Breast epithelium (tissue), 4 donors: ENCODE measurements at places on chromosomes 1 and 21. TPM values are rescaled to one million over a fixed set of nuclear protein-coding genes. Genes with fewer than 3 reads are reported as not detected.

- DNase-seq = no peak
Measured at GRCh38 chr1:58551186-58552140, 4.9 kb upstream of the OMA1 start.

DNA sequence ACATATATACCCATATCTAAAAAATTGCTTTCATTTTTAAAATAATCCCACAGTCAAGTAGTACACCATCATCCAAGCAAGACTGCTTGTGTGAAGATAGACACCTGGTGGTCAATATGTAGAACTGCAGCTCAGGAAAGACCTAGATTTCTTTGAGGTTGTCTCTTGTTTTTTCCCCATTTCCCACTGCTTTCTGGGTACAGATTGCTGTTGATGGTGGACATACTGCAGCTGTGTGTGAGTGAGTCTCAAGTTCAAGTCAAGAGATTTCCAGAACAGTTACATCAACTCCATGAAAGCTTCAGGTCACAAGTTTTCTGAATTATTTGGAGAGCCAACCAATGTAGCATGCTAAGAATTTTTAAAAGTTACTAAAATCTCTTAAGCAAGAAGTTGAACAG, 306.4 kb downstream of the DUSP10 start:
- DNase-seq = no peak

DNA sequence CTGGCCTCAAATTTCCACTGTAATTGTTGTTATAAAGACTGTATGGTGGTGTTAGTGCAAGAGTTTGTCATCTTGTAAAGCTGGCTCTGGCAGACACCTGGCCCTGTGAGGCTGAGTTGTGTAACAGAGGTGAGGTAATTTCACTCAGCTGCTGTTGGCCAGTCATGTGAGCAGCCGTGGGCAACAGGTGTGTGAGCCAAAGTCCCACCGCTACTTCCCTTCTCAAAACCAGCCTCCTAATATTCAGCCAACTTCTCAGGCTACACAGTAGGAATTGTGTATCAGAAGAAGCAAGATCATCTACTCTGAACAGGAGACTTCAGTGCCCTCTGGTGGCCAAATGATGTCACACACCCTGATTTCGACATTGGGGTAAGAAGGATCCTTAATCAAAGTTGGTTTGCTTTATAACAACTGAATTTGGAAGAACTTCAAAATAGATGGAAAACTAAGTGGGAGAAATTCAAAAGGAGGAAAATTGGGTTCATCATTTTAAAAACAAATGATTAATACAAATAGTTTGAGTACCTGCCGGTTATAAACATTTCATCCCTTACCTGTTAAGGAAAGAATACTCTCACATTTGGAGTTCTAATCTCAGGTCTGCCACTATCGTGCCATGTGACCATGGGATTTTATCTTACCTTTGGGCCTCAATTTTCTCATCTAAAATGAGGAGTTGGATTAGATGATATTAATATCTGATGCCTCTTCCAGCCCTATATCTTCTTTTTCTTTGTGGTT, 2.6 kb upstream of the CREG1 start:
- DNase-seq = peak; percentile 92

DNA sequence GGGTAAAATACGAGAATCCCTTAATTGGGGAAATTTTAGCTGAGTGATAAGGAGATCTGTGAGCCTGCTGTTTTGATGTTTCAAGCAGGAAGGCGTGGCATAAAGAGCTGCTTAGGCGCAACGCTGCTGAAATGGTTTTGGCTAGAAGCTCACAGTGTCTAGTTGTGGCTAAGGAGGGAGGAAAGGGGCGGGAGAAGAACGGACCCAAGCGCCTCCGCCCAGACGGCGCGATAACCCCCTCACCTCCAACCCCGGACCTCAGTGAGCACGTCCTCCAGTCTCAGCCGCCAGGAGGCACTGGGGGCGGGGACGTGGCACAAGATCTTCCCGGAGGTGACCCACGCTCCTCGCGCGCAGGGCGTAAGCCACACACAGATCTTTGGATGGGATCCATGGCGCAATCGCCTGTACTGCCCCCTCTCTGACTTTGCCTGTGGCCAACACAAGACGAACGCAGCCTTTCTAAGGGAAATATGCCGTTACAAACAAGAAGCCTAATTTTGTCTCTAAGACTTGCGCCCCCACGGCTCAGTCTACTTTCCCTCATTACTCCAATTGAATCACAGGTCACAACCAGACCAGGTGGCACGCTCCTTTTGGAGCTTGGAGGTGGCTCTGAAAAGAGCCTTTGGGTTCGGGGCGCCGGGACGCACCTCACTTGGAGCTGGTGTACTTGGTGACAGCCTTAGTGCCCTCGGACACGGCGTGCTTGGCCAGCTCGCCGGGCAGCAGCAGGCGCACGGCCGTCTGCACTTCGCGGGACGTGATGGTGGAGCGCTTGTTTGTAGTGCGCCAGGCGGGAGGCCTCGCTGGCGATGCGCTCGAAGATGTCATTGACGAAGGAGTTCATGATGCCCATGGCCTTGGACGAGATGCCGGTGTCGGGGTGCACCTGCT, 23.4 kb upstream of the RNF187 start:
- no peak for DNase-seq

Gene SOX13
- 22.9 TPM for total RNA-seq

- peak; percentile 78 for DNase-seq
Measured at GRCh38 chr1:201499795-201500669, 6.9 kb downstream of the CSRP1 start.

Gene SMIM1
- total RNA-seq = 4.7 TPM

GRCh38 chr1:211480941-211481545, 10.9 kb downstream of the RD3 start:
- no peak for DNase-seq

DNA sequence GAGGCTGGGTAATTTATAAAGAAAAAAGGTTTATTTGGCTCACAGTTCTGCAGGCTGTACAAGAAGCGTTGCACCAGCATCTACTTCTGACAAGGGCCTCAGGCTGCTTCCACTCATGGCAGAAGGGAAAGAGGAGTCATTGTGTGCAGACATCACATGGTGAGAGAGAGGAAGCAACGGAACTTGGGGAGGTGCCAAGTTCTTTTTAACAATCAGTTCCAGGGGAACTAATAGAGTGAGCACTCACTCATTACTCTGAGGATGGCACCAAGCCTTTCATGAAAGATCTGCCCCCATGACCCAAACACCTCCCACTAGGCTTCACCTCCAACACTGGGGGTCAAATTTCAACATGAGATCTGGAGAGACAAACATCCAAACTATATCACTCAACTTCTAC, 77.2 kb downstream of the DDAH1 start:
- DNase-seq = no peak

DNA sequence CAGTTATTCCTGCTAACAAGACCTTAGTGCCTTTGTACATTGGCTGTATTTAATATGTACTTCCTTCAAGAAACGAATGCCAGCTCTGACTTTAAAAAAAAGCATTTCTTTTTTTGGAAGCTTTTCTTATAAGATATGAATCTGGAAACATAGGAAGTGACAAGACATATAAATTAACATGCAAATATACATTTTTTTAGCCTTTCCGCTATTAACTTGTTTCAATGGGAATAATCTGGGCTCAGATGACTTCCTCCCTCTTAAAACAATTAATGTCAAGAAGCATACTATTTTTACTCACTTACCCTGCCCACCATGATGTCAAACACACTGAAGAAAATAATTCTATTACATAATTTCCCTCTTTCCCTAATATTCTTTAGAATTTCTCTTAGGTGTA, 1.4 kb downstream of the DENND1B start:
- DNase-seq = no peak

GRCh38 chr1:167104256-167104633, 10.4 kb downstream of the STYXL2 start:
- no peak for DNase-seq

- DNase-seq = no peak
Measured at GRCh38 chr1:180182643-180183311, 28.1 kb downstream of the QSOX1 start.

Gene MRAP
- total RNA-seq = 8.8 TPM

Gene RHD
- total RNA-seq = not detected

- DNase-seq = no peak
Measured at GRCh38 chr1:116794804-116795481, 40.7 kb downstream of the CD2 start.

DNA sequence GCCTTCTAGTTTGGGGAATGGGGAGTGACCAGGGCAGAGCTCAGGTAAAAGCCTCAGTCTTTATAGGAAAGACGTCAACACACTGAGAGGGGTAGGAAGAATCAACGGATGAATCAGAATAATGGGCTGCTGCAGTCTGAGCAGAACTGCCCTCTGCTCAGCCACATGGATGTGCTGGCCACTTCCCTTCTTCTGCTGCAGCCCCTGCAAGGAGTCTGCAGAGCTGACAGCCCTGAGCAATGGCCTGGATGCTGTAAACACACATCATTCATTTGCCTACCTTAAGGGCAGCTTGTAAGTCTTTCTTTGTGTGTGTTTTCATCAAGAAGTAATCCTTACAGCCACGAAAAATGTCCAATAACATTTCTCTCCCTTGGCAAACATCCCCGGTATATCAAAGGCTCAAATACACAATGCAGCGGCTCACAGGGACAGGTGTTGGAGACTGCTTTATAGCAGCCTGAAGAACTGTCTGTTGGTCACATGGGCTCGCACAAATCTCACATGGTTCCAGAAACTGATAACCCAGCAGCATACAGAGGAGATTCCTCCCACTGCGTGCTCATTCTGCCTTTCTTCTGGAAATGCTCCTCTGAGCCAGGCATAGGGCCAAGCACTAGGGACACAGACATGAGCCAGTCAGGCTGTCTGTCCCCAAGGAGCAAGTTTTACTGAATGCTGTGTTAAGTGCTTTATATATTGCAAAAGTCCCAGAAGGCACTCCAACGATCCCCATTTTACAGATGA, 110.1 kb downstream of the HMGB4 start:
- DNase-seq = no peak

GRCh38 chr21:31034378-31034777, 3.9 kb downstream of the KRTAP19-8 start:
- no peak for DNase-seq

DNA sequence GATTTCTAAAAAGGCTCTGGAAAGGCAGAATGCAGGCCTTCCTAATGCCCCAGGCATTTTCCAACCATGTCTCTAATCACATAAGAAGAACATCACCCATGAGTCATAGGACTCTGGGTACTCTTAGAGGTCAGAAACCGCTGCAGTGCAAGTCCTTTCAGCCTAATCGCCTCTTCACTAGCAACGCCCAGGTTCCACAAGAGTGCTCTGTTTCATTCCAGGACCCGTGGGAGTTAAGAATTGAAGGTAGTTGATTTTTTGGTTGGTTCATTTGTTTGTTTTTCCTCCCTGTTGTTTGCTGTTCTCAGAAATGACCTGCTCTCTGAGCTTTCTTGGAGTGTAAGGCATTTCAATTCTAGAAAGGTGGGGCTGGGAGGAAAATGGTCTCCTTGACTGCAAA, 123.2 kb downstream of the NR5A2 start:
- no peak for DNase-seq

GRCh38 chr1:47761974-47762373, 235.2 kb downstream of the TRABD2B start:
- no peak for DNase-seq

Gene ANGPTL3
- not detected for total RNA-seq

DNA sequence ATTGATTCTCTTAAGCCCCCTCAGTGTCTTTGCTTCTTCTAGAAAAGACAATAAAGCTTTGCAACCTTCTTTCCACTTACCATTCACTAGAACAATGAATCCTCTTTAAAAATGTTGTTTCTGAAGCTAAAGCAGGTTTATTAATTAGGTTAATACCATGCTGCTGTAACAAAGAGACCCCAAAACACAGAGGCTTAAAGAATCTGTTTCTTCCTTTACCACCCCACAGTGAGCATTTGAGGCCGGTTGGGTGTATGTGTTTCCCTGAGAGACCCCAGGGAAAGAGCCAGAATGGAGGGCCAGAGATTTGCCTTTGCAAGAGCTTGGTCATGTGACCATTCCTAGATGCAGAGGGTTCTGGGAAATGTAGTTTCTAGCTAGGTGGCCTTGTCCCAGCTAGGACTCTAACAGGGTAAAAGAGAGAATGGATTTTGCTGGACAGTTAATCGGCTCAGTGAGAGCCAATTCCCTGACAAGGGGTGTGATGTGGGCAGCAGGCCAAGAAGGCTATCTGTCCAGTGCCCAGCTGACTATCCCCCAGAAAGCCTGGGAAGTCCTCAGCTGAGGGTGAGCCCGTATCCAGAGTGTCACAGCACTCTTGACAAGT, 191.8 kb upstream of the TMEM51 start:
- no peak for DNase-seq

Gene LCK
- total RNA-seq = 4.1 TPM

- DNase-seq = no peak
Measured at GRCh38 chr1:180630408-180631193, 1.2 kb upstream of the XPR1 start.
